ENCODE measurements at places on chromosomes 1 and 21. TPM values are rescaled to one million over a fixed set of nuclear protein-coding genes. Genes with fewer than 3 reads are reported as not detected.
A peak's percentile ranks its signal among the peaks of the same experiment; 100 is the strongest.

DNA sequence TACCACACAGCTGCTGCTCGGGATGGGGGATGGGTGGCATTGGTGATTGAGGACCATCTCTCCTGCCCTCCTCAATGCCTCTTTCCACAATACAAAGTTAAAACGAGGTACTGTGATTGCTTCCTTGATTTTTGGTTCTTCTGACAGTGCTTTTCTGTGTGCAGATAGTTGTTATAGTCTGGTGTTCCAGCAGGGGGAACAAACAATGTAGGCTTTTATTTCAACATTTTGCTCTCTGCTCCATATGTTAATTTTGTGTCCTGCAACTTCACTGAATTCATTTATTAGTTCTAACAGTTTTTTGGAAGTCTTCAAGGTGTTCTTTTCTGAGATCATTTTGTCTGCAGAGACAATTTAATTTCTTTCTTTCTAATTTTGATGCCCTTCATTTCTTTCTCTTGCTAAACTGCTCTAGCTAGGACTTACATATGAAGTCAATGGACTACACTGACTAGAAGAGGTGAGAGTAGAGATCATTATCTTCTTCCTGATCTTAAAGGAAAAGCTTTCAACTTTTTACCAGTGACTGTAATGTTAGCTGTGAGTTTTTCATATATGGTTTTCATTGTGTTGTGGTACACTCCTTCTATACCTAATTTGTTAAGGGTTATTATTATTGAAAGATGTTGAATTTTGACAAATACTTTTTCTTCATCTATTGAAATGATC lies 45.4 kb downstream of the TNFSF18 start:
- DNase-seq, result no peak
- no peaks in the 10 kb centered on the region for H3K4me1 ChIP-seq
- no peaks in the 10 kb centered on the region for H3K27me3 ChIP-seq
- no peaks in the 10 kb centered on the region for H3K36me3 ChIP-seq
- H3K27ac ChIP-seq, result no peak overlapping the region

DNA sequence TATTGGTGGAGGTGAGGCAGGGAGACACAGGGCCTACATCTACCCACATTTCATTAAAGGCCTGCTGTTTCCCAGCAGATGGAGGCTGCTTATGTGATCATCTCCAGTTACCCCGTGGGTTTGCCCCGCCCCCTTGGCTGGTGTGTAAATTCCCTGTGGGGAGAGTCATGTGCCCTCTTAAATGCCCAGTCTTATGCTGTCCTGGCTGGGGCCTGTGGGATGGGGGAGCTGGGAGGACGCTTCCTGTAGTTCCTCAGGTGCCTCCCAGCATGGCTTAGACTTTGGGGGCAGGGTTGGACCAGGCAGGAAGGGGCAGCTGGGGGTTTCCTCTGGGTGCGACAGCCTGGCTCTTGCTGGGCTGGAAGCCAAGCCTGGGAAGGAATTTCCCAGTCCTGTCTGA lies 15.5 kb upstream of the CITED4 start:
- no peaks in the 10 kb centered on the region for H3K36me3 ChIP-seq
- no peaks in the 10 kb centered on the region for H3K27me3 ChIP-seq
- peak; percentile 72 for DNase-seq
- H3K4me3 ChIP-seq, result no peak overlapping the region
- H3K4me1 ChIP-seq, result peaks cover 6% of the 10 kb centered on the region
- peak overlapping the region; percentile 24 for H3K27ac ChIP-seq

- H3K4me3 ChIP-seq, result no peak overlapping the region
- H3K4me1 ChIP-seq, result no peaks in the 10 kb centered on the region
- no peaks in the 10 kb centered on the region for H3K27me3 ChIP-seq
These were observed 6.1 kb upstream of the SELE start for GRCh38 chr1:169739980-169740379.

GRCh38 chr21:45421071-45421845 lies 16.3 kb downstream of the COL18A1 start:
- H3K4me3 ChIP-seq, result no peak overlapping the region
- H3K27me3 ChIP-seq, result peaks cover 1% of the 10 kb centered on the region
- no peaks in the 10 kb centered on the region for H3K4me1 ChIP-seq
- DNase-seq, result peak; percentile 66
- no peaks in the 10 kb centered on the region for H3K36me3 ChIP-seq

OPTC gene
- not detected for total RNA-seq

ARTN gene
- total RNA-seq, result 4.1 TPM

DNA sequence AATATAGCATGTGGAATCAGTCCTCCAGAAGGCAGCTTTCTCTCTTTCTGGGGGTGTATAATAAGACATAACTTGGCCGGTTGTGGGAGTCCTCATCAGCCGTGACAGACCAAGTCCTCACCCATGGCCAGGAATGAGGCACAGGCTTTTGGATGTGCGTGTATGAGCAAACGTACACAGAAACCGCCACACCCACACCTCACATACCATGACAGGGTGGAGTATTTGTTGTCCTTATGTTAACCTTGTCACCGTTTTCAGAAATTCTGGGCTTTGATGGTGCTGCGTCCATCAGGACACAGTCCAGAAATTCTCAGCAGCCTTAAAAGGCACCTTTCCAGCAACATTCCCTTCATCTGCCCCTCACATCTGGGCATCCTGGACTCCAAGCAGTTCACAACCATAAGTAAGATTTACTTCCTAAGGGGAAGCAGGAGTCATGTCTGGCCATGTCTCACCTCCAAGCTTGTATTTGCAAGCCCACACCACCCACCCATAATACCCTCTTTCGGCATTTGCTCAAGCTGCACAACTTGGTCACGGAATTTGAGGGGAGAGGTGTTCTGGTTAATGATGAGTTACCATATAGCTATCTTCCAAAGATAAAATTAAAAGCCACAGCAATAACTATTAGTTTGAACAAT lies 12.4 kb downstream of the C1orf116 start:
- H3K4me3 ChIP-seq, result no peak overlapping the region
- no peaks in the 10 kb centered on the region for H3K27me3 ChIP-seq
- DNase-seq, result no peak

SYCP1 gene
- 9.3 TPM for total RNA-seq

COL24A1 gene
- total RNA-seq, result 0.32 TPM

GRCh38 chr1:20058531-20058930 lies 11.5 kb upstream of the PLA2G5 start:
- DNase-seq, result no peak
- H3K4me1 ChIP-seq, result no peaks in the 10 kb centered on the region
- no peaks in the 10 kb centered on the region for H3K27me3 ChIP-seq
- no peak overlapping the region for H3K4me3 ChIP-seq
- no peaks in the 10 kb centered on the region for H3K36me3 ChIP-seq

DNA sequence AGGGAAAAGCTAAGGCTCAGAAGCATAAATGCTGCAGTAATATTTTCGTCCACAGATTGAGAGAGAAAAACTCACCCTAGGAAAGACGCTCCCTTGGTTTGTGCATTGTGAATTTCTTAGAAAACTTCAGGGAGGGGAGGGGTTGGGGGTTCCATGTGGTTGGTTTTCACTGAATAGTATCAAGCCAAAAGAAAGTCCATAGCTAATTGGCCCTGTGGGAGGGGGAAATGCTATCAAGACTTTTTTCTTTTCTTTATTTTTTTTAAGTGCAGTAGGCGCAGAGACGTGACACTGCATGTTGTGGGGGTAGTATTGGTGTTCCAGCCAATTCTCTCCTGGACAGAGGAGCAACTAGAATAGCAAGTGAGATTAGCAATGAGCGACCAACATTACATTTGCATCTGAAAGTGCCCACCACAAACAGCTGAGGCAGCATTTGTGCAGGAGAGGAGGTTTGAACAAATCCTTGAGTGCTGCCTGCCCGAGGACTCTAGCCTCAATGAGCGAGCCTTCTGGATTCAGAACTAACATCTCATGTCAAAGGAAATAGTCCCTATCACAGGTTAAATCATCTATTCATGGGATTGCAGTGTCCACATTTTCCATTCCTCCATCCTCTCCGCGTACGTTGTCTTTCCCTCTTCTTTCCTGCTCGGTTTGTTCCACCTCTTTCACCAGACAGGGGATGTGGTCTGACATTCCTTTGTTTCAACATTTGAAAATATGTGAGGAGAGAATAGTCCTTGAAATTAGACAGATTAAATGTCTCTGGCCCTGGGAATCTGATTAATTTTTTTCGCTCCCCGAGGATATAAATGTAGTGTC lies 118.0 kb upstream of the MARK1 start:
- no peaks in the 10 kb centered on the region for H3K4me1 ChIP-seq
- no peaks in the 10 kb centered on the region for H3K27me3 ChIP-seq
- no peaks in the 10 kb centered on the region for H3K36me3 ChIP-seq
- H3K27ac ChIP-seq, result no peak overlapping the region
- H3K4me3 ChIP-seq, result no peak overlapping the region
- DNase-seq, result no peak

- no peaks in the 10 kb centered on the region for H3K36me3 ChIP-seq
- no peak for DNase-seq
- H3K27ac ChIP-seq, result no peak overlapping the region
- H3K4me1 ChIP-seq, result no peaks in the 10 kb centered on the region
- no peaks in the 10 kb centered on the region for H3K27me3 ChIP-seq
- H3K4me3 ChIP-seq, result no peak overlapping the region
These were observed 479.3 kb upstream of the RUNX1 start for GRCh38 chr21:35528116-35529042.

DNA sequence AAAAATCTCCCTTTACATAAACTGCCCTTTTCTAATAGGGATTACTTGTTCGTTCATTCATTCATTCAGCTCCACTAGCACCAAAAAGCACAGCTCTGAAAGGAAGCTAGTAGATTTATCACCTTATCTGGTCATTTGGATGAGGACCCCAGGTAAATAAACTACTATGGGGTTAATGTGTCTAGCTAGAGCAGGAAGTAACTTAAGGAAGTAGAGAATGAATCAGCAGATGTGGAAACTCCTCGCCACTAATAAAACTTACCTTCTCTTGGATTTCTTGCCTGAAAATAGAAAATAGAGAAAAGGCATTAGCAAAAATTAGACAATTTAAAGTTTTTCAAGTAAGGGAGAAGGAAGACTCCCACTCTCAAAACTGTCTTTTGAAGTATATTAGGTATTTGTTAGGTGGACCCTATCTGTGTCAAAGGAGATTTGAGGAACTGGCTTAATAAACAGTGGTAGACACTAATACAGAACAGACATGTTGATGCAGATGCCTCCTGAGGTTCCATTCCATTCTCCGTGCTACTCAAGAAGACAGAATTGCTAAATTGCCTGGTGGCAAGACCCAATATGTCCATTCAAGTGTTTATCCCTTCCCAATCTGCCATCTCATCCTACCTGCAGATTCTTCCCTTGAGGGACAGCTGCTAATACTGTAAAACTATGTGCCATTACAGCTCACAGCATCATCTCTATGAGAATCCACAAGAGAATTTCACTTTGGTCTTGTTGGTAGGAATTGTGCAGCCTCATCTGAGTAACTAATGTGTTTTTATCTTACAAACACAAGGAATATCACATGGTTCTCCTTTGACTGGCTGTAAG lies 14.9 kb downstream of the SELL start:
- H3K4me1 ChIP-seq, result no peaks in the 10 kb centered on the region
- no peak for DNase-seq
- no peak overlapping the region for H3K27ac ChIP-seq
- no peaks in the 10 kb centered on the region for H3K36me3 ChIP-seq

OR2L5 gene
- not detected for total RNA-seq

DNA sequence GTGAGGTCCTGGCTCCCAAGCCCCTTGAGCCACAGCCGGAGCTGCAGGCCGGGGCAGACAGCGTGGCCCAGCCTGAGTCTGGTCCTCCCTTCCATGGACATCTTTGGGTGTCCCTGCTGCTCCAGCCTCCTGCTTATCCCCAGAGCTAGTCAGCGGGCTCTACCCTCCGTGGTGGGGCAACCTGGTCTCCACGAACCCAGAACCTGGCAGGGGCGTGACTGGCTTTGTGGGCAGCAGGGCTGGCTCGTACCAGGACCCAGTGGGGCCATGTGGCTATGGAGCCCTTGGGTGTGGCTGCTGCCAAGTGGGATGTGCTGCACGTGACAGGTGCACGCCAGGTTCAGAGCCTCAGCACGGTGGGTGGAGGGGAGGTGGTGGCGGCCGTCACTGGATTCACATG lies 18.3 kb downstream of the CFAP410 start:
- H3K4me1 ChIP-seq, result no peaks in the 10 kb centered on the region
- peaks cover 8% of the 10 kb centered on the region for H3K36me3 ChIP-seq
- H3K27ac ChIP-seq, result no peak overlapping the region
- no peaks in the 10 kb centered on the region for H3K27me3 ChIP-seq

- no peaks in the 10 kb centered on the region for H3K36me3 ChIP-seq
- H3K27ac ChIP-seq, result no peak overlapping the region
- peaks cover 5% of the 10 kb centered on the region for H3K4me1 ChIP-seq
- no peak overlapping the region for H3K4me3 ChIP-seq
- no peaks in the 10 kb centered on the region for H3K27me3 ChIP-seq
These were observed 107.0 kb downstream of the TGFBR3 start for GRCh38 chr1:91778964-91779363.

GBP4 gene
- 6.0 TPM for total RNA-seq

PRMT6 gene
- 19.9 TPM for total RNA-seq

MROH9 gene
- total RNA-seq, result not detected

DNA sequence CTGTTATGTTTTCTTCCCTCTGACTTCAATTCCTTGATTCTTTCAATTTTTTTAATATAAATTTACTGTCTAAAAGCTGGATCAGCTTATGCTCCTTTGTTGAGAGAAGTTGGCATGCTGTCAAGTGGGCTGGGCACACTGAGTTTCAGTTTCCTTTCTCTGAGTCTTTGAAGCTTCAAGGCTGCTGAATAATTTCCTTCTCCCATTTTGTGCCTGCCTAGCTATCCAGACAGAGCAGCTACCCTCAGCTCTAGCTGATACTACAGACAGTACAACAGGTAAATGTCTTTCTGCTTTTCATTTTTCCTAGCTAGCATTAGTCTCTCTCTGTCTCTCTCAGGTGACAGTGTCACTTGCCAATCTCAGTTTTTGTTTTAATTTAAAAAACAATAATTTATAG lies at the start of gene IFI44:
IFI44 (plus strand) TSS at position 204 of the 400 bp plus-strand sequence. CDS start 365 bp downstream, outside the sequence.
- H3K27me3 ChIP-seq, result no peaks in the 10 kb centered on the region
- no peaks in the 10 kb centered on the region for H3K4me1 ChIP-seq
- DNase-seq, result peak; percentile 82
- H3K36me3 ChIP-seq, result no peaks in the 10 kb centered on the region
- H3K27ac ChIP-seq, result no peak within 1 kb of the TSS

DNA sequence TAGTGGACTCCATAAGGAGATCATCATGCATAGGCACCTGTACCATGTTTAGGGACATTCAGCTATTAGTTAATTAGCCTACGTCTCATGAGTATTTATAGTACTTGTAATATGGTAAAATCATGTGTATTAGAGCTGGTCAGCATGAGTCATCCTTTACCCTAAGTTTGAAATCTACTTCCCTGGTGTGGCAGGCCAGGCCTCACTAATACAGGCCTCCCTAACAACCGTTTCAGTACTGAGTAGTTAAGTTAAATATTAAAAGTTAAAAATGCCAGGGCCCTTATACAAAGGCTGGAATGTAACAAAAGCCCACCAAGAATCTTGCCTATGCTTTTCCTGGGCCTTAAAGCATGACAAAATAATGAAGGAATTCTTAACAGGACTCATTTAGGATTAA lies 356.3 kb upstream of the DPYD start:
- no peaks in the 10 kb centered on the region for H3K27me3 ChIP-seq
- DNase-seq, result no peak
- no peak overlapping the region for H3K4me3 ChIP-seq
- no peaks in the 10 kb centered on the region for H3K4me1 ChIP-seq
- no peaks in the 10 kb centered on the region for H3K36me3 ChIP-seq

CLCA1 gene
- total RNA-seq, result not detected
